ENCODE measurements at places on chromosomes 3 and 15.

GRCh38 chr15:89071471-89071870 is 16.8 kb upstream of the ABHD2 start:
- DNase-seq: no peak

- no peak for DNase-seq
These were observed 208.9 kb downstream of the FAM43A start for GRCh38 chr3:194894538-194894937.

DNA sequence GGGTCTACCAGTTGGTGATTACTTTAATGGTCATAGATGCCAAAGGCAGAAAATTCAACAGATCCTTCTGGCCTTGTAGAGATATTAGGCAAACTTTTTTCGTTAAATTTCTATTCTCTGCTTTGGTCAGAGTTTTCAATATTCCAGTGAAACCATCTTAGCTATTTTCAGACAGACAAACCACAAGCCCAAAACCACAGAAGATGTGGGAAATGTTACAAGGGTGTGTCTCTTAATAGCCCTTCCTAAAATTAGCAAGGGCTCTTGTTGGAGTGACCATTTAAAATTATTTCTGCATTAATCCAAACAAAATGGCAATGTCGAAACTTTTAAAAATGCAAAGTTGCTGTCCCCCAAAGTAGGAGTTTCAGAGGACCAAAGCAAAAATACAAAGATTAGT is 102.8 kb downstream of the ARRDC4 start:
- no peak for DNase-seq

- no peak for DNase-seq
These were observed 197.5 kb upstream of the C2CD4B start for GRCh38 chr15:62362608-62363007.

- DNase-seq: no peak
These were observed 19.1 kb upstream of the LIMD1 start for GRCh38 chr3:45575386-45575923.

DNA sequence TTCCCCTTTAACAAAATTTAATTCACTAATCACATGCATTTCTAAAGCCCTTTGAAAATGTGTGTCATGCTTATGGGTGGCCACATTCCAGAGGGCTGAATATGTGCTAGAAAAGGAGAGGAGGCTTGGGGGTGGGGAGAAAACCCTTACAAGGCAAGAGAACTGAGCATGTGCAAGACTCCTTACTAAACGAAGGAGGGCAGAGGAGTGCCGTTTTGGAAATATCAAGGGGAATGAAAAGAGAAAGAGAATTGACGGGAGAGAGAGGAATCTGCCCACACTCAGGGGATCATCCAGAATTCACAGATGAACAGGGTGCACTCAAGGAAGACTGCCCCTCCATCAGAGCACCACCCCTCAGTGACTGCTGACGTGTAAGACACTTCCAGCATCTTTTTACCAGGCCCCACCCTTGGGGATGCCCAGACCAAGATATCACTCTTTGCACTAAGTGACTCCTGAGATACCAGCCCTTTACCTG is 37.9 kb upstream of the TSC22D2 start:
- DNase-seq: no peak

DNA sequence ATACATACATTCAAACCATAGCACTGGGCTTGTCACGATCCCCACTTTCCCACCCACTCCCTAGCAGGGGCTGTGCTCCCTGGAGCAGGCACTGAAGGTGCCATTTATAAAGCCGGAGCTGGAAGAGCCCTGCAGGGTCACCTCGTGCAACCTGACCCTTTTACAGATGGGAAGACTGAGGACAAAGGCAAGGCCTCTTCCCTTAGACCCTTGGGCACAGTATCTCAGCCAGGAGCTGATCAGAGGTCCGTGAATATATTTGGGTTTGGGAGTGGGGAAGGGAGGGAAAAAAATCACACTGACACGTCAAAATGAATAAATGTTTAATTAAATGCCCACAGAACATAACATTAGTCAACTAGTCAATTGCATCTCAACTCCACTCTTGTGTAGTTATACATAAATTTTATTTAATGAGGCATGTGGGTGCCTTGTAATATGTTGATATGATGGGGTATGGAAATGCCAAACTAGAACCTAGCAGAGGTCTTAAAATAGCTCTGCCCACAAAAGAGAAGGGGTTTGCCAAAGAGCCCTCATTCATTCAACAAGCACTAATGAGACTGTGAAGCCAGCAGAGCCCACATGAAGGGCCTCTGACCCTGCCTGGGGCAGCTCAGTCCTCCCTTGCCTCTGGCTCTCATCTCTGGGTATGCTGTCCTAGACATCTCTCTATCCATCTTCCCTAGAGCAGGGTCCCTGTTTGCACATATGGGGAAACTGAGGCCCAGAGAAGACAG is 119.4 kb downstream of the NUP210 start:
- no peak for DNase-seq

DNA sequence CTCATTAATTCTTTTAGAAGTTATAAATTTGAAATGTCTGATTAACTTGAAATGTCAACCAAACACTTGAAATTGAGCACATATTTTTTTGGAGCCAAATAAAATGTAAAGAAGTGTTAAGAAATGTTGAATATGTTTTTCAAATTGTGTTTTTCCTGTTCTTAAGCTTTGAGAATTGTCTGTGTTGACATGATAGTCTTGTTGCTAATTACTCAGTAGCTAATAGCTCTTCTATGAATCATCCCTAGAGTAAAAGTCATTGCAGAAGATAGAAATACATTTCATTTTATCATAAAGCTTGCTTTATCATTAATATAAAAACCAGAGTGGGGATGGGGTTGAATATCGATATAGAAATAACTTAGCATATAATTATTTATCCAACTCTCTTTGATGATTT is 41.9 kb upstream of the ABHD10 start:
- DNase-seq: no peak
